Posterior vena cava (tissue), 2 donors: ENCODE measurements at places on chromosomes 1 and 21.

GRCh38 chr1:179831225-179831624, 46.4 kb downstream of the TOR1AIP2 start:
- no peak for DNase-seq

DNA sequence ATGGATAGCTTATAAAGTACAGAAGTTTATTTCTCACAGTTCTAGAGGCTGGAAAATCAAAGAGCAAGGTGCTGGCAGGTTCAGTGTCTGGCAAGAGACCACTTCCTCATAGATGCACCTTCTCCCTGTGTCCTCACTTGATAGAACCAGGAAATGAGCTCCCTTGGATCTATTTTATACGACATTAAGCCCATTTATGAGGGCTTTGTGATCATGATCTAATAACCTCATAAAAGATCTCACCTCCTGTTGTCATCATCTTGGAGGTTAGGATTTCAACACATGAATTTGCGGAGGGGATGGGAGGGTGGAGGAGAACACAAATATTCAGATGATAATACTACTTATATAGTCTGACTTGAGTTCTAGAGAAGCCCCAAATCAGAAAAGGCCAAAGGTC, 222.1 kb upstream of the SNX7 start:
- DNase-seq = no peak

- no peak for DNase-seq
Observed at GRCh38 chr1:162072740-162073139, 3.2 kb downstream of the NOS1AP start.

GRCh38 chr1:41806472-41807155, 112.1 kb downstream of the HIVEP3 start:
- DNase-seq = no peak

- no peak for DNase-seq
Observed at GRCh38 chr1:78275456-78275855, 215.3 kb upstream of the PTGFR start.

- DNase-seq = no peak
Observed at GRCh38 chr1:61132645-61133334, 50.4 kb downstream of the NFIA start.

DNA sequence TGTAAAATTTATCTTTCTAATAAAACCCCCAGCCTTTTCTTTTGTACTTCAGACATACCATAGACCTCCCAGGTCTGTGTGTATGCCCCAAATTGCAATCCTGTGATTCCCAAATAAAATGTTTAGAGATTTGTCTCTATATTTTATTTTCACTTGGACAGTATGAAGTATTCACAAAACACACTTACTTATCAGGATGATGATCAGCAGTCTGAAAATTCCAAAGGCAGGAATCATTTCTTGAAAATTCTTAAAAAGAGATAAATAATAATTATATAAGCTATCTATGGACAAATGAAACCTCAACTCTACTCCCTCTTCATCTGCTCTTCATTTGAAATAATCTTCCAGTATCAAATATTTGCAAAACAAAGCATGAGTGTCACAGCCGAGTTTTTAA, 11.6 kb upstream of the GJA9 start:
- DNase-seq = no peak

GRCh38 chr1:5189384-5189783, 535.0 kb downstream of the AJAP1 start:
- no peak for DNase-seq

- no peak for DNase-seq
Observed at GRCh38 chr1:51953079-51953478, 37.4 kb downstream of the RAB3B start.

DNA sequence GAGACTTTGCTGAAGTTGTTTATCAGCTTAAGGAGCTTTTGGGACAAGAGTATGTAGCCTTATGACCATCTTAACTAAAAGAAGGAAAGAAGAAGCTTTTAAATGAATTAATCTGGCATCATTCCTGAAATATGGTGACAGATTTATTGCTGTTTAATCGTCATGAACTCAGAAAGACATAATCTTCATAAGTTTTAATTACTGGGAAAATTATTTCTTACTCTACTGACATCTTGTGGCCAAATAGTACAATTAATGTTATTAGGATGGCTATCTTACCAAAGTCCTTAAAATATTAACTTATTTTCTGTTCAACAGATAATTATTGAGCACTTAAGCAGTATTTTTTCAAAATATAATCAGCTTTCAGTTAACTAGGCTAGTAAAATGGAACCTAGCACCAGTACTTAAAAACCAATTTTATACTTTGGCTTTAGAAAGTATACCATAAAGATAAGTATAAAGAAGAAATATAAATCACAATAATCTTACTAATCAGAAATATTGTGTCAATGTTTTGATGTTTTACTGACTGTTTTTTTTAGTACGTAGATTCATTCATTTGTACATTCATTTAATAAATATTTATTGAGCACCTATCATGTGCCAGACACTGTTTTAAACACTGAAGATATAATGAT, 34.7 kb upstream of the GPR25 start:
- DNase-seq = no peak

DNA sequence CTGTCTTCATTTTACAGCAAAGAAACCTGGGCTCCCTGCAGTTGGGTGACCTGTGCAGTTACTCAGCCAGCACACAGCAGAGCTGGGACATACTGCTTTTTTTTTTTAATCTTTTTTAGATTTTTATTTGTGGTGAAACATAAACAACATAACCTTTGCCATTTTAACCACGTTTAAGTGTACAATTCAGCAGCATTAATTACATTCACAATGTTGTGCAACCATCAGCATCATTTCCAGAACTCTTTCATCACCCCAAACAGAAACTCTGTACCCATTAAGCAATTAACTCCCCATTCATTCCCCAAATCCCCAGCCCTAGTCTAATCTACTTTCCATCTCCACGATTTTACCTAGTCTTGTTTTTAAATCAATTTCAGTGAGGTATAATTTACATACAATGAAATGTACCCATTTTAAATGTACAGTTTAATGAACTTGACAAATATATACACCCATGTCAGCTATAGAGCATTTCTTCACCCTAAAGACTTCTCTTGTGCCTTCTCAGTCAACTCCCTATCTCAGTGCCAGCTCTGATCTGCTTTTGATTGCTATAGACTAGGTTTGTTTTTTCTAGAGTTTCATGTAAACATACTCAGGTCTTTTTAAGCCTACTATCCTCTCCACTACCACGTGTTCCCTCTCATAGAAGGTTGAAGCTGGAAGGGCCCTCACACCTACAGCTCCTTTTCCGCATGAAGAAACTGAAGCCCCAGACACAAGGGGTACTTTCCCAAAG, 37.8 kb upstream of the C8B start:
- no peak for DNase-seq

- no peak for DNase-seq
Observed at GRCh38 chr1:221793439-221794078, 51.7 kb upstream of the DUSP10 start.

- DNase-seq = peak; percentile 45
Observed at GRCh38 chr1:5990913-5991312, 1.3 kb downstream of the NPHP4 start.

DNA sequence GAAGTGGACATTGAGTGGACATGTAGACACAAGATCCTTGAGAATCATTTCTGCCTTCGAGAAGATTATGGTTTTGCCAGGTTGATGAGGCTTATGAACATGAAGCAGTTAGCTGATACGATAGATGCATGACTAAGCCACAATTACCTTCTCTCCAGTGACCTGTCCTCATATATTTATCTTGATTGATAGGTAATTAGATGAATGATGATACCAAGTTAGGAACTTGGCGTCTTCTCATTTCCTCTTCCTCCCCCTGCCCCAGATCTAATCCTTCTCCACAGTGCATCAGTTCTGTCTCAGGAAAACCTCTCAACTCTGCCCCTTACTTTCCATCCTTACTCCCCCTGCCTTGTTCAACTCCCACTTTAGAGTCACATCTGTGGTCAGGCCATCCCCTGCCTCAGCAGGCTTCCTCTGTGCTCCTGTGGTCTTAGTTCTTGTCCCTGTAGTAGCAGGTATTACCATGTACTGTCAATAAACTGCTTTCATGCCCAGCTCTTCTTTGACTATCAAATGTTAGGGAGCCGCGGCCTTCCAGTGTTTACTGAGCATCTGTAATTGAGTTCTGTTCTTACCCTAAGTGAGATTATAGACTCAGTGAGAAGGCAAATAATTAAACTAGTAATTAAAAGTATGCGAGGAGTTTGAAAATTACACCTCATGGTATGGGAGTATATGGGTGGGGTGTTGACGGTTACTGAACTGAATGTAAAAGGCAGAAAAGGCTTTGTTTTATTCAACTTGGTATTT, 5.1 kb downstream of the ST6GALNAC3 start:
- no peak for DNase-seq

DNA sequence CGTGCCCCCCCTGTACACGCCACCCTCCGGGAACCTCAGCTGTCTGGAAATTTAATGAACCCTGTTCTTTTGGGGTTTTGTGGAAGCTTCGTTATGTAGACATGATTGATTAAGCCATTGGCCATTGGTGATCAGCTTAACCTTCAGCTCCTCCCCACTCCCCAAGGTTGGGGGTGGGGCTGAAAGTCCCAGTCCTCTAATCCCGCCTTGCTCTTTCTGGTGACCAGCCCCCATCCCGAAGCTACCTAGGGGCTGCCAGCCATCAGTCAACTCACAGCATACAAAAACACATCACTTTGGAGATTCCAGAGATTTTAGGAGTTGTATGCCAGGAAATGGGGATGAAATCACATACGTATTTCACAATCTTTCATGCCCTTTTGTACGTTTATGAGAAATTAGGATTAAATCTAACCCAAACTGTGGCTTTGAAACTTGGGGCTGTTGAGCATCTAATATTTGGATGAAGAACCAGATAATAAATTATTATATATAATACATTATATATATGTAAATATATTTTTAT, 52.3 kb downstream of the BACE2 start:
- no peak for DNase-seq
